ENCODE measurements at places on chromosomes 5 and 9.

GRCh38 chr5:32323741-32324140 lies 11.0 kb upstream of the MTMR12 start:
- no peak for DNase-seq

DNA sequence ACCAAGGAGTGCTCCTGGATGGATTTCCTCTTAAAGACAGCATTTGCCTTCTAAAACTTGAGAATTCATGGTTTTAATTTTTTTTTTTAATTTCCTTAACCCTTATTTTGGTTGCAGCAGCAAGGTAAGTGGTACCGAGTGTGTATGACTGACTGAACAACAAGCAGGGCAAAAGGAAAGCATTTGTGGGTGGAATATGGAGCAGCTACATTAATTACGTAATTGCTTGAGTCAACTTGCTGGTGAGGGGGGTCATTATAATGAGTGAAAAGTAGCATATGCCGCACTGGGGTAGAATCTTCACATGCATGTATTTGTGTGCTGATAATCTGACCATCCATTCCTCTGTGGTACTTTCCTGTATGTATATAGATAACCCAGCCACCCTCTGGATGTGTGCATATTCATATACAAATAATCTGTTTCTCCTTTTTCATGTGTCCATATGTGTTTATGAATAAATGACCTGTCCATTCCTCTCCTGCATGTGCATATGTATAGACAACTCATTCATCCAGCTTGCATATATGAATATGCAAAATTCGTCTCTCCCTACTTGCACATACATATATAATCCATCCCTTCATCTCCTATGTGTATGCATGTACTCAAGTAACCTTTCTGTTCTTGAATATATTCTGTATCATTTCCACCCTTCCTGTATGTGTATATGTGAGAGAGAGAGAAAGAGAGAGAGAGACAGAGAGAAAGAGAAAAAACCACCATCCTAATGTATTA lies 147.5 kb upstream of the RUSC2 start:
- DNase-seq, result no peak

- no peak for DNase-seq
These were observed 413.9 kb downstream of the GADD45G start for GRCh38 chr9:90018688-90019087.

GRCh38 chr5:21765406-21765805 lies 1087.7 kb downstream of the CDH12 start:
- DNase-seq, result no peak

DNA sequence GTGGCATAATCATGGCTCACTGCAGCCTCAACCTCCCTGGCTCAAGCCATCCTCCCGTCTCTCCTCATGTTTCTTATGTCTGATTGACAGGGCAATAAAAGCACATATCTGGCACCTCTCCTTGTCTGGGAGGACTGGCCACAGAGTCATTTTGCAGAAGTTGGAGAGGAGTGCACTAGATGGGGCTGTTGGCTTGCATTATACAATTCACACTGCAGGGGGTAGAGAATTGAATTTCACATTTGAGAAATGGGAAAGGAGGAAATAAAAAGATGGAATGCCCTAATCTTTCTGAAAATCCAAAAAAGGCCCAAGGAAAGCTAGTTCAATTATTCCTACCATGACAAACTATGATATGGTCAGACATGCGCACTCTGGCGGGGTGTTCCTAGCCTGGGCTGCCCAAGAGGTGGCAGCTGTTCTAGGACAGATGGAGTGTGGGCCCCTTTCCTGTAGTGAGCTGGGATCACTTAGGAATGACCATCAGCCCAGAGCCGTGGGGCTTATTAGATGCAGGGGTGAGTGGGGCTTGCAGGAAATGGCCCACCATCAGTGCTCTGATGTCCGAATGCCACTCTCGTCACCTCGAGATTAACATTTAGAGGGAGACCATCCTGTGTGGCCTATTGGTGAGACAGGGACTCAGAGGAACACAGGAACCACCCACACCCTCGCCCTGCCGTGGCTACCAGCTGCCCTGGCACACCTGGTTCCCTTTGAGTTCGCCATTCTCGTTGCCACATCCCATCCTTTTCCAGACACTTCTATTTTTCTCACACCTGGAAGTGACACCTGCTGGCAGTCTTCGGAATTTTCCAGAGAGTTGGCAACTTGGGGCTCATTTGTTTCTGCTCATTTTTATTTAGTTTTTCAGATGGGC lies 21.8 kb upstream of the ANKRD18A start:
- no peak for DNase-seq

DNA sequence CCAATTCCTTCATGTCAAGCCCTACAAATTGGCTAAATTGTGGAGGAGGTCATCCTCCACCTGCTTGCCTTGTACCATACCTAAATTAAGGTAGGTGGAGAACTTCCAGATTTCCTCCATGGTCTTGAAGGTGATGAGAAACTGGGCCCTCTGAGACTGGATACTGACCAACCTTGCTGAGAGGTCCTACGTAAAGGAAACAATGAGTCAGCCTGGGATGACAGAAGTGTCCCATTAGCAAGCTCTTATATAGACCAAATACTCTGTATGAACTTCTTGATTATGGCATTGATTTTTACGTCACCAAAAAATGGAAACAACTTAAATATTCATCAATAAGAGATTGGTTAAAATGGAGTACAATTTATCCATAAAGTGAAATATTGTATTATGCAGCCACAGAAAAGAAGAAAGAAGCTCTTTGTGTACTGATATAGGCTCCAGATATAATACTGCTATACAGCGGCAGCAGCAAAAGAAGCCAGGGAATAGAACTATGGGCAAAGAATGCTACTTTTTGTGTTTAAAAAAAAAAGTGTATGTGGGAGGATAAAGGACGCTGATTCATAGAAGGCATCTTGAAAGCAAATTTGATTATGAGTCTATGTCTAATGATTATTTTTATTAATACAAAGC lies 18.3 kb downstream of the SH3TC2 start:
- no peak for DNase-seq

DNA sequence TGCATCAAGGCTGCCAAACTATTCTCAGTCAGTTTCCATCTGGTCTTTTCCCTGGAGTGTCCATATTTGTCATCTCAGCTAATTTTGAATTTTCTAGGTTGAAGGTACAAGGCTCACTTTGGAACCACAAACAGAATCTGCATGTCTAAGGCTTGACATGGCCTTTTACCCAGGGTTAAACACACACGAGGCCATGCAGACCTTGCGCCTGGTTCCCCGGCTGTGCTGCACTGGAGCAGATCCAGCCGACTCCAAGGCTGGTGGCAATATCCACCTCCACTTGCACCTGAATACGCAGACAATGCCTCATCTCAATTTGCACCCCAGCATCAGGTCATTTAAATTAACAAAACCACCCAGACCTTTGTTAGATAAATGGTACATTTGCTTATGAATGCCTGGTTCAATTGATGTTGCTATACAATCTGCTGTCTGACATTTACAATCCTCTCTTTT lies 276.2 kb downstream of the HSPA4 start:
- DNase-seq, result no peak

DNA sequence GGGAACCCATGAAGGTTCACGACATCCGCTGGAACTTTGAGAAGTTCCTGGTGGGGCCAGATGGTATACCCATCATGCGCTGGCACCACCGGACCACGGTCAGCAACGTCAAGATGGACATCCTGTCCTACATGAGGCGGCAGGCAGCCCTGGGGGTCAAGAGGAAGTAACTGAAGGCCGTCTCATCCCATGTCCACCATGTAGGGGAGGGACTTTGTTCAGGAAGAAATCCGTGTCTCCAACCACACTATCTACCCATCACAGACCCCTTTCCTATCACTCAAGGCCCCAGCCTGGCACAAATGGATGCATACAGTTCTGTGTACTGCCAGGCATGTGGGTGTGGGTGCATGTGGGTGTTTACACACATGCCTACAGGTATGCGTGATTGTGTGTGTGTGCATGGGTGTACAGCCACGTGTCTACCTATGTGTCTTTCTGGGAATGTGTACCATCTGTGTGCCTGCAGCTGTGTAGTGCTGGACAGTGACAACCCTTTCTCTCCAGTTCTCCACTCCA lies 7.6 kb downstream of the GPX3 start:
- no peak for DNase-seq

DNA sequence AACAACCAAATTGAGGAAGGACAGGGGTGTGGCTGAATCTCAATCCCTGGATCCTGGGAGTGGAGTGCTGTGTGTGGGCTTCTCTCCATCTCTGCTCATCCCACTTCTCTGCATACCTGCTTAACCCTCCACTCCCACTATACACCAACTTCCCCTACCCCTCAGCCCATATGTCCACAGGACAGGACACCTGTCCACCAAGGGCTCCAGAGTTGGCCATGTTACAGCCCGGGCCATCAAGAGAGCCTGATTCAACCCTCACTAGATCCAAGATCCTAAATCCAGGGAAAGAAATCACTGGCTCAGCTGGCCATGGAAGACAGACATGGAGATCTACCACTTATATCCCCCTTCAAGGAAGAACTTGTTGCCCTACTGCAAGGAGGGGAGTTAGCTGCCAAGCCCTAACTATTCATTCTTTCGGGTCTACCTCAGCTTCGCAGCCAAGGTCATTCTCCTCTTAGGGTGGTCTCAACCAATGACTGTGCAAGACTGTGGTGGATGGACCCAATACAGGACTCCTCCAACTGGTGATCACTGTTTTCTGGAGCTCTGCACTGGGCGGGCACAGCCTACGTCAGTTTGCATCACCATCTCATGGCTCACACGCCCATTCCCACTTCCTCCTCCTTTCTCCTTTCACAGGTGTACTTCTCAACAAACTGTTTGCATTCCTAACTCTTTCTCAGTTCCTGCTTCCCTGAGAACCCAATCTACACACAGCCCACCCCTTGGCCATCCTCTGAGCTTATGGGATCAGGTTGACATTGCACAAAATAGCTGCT lies 53.7 kb upstream of the ZBTB43 start:
- DNase-seq, result no peak

DNA sequence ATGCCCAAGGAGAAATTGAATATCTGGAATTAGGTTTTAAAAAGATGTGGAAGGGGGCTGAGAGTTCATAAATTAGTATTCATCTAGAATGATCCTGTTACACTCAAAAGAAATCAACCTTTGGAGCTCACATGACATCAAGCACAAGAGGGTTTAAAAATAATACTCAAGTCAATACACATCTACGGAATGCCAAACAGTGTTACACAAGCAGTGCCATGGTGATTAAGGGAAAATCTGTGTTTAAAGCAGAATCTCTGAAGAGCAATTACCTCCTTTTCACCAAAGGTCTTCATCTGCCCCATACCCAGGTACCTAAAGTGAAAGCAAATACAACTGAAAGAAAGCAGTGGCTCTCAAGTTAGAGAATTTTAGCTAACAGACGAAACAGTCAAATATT lies 261.6 kb downstream of the NFIB start:
- DNase-seq, result no peak

Measured in central memory CD8-positive, alpha-beta T cell (primary cell).